ENCODE measurements at places on chromosomes 5 and 9.

DNA sequence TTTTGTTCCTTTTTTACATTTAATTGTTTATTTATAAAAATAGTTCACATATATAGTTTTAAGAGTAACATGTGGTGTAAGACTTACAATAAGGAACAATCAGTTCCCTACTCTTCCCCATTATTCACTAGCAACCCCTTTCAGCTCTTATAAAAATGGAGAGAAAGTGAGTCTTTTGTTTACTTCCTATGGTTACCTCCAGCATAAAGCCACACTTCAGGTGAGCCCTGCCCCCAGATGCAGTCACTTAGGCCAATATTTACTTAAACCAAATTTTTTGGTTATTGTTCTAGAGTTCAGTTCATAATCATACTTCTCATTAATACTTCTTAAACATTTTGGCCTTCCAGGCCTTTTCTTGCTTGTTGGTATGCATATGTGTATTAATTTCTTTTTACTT, 33.7 kb downstream of the UBE2R2 start:
- no peak for DNase-seq

DNA sequence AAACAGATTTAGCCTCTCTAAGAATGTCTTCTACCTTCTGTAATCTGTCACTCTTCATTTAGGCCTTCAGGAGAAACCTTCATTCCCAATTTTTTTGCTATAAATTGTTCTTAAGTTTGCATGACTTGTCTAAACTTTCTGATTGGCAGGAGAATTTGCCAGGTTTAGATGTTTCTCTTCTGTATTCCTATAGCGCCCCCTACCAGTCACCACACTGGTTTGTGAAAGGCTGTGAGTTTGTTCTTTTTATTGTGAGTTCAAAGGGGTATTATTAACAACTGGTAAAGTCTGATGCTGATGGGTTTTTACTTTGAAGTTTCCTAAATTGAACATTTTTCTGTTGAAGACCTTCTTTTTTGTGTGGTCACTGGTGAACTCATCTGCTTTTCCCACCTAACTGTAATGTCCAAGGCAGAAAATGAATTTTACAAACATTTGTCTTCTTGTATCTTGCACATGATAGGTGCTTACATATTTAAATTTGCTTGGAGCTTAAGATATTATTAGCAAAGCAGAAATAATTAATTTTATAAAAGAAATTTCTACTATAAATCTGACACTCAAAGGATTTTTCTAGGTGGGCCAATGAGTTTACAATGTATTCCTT, 18.4 kb upstream of the F2RL2 start:
- DNase-seq = no peak

DNA sequence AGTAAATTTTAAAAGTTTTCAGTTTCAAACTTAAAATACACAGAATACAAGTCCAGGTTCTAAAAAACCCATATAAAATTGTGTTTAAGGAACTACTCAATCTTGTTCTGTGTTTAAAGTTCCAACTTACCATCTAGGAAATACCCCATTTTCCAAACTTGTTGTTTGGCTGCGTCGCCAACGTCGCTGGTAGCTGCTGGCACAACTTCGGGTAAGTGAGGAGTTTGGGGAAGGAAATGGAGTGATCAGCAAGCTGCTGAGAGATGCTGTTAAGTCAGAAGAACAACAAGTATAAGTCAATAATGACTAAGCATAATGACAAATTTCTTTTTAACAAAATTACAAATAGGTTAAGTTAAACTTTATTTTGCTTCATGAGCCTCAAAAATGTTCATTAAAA, 71.3 kb upstream of the RAPGEF6 start:
- DNase-seq = no peak

- no peak for DNase-seq
Observed at GRCh38 chr9:114905170-114905940, 25.0 kb downstream of the TNFSF8 start.

DNA sequence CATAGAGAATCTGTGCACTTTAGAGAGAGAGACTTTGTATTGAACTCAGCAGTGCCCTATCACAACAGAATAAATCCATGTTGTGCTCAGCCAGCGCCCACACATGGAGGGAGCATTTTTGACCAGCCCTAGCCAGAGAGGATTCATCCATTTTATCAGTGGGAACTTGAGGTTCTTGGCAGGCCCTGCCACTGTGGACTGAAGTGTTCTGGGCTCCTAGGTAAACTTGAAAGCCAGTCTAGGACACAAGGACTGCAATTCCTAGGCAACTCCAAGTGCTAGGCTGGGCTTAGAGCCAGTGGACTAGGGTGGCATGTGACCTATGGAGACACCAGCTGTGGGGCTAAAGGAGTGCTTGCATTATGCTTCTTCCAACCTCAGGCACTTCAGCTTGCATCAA, 523.5 kb downstream of the CDH12 start:
- DNase-seq = no peak

DNA sequence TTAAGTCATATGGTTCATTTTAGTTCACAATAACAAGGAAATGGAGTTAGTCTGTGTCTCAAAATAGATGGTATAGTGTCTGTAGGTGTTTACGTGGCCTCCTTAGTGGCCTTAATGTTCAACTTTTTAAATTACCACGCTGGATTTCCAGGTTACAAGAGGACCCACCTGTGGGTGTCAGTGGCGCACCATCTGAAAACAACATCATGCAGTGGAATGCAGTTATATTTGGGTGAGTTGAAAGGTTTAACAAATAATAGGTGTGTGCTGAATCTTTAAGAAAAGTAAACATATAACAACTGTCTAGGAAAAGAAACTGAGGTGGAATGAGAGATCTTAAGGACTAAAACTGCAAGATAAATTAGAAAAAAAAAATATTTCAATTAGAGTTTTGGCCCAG, 2.9 kb downstream of the UBE2B start:
- DNase-seq = no peak

GRCh38 chr5:3590967-3591900, 4.4 kb upstream of the IRX1 start:
- DNase-seq = no peak

GRCh38 chr9:127078988-127079387, 43.4 kb downstream of the ANGPTL2 start:
- DNase-seq = no peak

GRCh38 chr9:126688617-126689016, 74.9 kb downstream of the LMX1B start:
- no peak for DNase-seq

DNA sequence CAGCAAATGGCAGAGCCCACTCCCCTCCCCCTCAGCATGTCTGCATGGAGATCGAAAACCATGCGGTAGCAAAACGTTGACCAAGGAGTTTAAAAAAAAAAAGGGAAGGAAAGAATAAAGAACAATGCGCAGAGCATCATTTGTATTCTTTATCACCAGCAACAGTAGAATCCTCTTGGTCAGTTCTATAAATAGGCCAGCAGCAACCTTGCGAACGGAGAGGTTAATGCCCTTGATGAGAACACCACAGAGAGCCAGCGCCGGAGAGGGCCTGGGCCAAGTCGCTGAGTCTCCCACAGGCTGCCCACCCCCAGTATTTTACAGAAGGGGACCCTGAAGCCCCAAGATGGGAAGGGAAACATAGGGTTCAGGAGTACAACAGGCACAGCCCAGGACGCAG, 22.7 kb downstream of the WHRN start:
- DNase-seq = no peak

GRCh38 chr9:136618580-136619547, 43.9 kb upstream of the EGFL7 start:
- DNase-seq = no peak

- no peak for DNase-seq
Observed at GRCh38 chr5:174239718-174240117, 194.2 kb downstream of the NSG2 start.

- no peak for DNase-seq
Observed at GRCh38 chr9:115591584-115591984, 473.6 kb upstream of the TNC start.

GRCh38 chr5:6704361-6704851, 8.8 kb upstream of the TENT4A start:
- no peak for DNase-seq

GRCh38 chr9:99634186-99634585, 187.5 kb upstream of the NR4A3 start:
- DNase-seq = no peak

GRCh38 chr5:6634788-6635430, 1.7 kb downstream of the SRD5A1 start:
- no peak for DNase-seq

- no peak for DNase-seq
Observed at GRCh38 chr9:94826044-94826443, 99.5 kb downstream of the AOPEP start.

DNA sequence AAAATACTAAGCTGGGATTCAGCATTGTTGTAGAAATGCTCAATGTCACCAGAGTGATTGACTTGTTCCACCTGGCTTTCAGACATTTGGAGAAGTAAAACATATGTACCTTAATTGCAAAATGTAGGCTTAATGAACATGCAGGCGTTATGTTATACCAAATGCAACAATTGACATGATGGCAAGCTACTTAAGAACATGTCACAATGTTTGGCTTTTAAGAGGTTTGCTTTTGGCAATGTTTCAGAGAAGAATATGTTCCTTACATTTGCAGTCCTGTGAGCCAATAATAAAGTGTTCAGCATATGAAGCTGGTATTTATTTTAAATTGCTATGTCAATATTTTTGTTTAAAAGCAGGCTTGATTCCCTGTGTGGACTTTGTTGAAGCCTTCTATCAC, 111.7 kb upstream of the NUDT12 start:
- DNase-seq = no peak

Data from cortex of kidney (tissue), 1 donor.